HTR-8/SVneo (cell line): ENCODE measurements at places on chromosomes 11 and 22.

DNA sequence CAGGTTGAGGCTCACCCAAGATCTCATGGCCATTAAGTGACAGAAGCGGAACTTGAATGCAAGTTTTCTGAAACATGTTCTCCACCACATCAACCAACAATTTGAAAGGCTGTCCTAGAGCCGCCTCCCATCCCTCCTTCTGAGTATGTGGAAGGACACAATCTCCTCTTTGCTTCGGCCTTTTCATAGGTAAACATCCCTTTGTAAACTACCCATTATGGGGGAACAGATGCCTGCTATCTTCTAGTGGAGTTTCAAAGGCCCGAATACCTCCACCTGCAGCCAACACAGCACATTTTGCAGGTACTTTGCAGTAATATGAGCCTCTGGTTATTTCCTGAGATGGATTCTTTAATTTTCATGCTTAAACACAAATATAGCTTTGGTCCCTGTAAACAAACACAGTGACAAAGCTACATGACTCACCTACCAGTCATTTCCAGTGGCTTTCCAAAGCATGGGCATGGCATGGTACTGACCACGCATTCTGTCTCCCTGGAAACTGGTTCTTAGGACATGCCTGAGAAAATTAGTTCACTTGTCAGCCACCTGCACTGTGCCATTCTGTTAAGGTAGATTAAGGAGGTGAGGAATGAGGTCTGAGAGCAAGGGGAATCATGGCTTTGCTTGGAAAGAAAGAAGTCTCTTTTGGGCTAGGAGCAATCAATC is 60.2 kb downstream of the EHF start:
- DNase-seq = peak; percentile 21

- no peak for DNase-seq
Observed at GRCh38 chr11:77038825-77039326, 4.7 kb downstream of the B3GNT6 start.

- DNase-seq = no peak
Observed at GRCh38 chr11:13276454-13276831, 1.1 kb upstream of the BMAL1 start.

- no peak for DNase-seq
Observed at GRCh38 chr22:43825651-43826050, 13.5 kb upstream of the EFCAB6 start.
